ENCODE measurements at places on chromosomes 12 and 14.
A peak's percentile ranks its signal among the peaks of the same experiment; 100 is the strongest.

GRCh38 chr12:100267603-100268281, 765 bp downstream of the SCYL2 start:
- no peak for DNase-seq

DNA sequence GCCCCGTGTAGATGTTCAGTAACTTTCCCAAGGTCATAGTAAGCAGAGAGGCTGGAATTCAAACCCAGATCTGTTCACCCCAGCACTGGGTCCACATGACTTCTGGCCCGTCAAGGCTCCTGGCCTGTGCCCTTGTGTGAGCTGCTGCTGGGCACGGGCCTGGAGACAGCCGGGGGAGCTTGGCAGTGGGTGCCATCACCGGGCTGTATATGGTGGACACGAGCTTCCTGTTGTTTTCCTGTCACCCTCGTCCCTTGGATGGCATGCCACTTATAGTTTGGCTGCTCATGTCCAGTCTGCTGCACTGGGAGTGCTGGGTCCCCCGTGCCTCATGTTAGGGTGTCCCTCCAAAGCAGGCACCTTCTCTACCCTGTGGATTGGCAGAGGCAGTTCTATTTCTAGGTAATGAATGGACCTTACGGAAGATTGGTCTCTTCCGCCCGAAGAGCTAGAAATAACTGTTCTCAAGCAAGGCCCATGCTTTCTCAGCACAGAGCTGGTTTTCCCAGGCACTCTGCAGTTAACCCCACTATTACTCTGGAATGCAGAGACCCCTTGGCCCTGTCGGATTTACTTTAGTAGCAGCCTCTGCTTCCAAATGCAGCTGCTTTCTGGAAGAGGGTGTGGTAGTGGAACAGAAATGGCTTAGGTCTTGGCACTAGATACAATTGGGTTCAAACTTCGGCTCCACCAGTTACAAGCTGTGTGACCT, 44.3 kb downstream of the ELK3 start:
- no peak for DNase-seq

DNA sequence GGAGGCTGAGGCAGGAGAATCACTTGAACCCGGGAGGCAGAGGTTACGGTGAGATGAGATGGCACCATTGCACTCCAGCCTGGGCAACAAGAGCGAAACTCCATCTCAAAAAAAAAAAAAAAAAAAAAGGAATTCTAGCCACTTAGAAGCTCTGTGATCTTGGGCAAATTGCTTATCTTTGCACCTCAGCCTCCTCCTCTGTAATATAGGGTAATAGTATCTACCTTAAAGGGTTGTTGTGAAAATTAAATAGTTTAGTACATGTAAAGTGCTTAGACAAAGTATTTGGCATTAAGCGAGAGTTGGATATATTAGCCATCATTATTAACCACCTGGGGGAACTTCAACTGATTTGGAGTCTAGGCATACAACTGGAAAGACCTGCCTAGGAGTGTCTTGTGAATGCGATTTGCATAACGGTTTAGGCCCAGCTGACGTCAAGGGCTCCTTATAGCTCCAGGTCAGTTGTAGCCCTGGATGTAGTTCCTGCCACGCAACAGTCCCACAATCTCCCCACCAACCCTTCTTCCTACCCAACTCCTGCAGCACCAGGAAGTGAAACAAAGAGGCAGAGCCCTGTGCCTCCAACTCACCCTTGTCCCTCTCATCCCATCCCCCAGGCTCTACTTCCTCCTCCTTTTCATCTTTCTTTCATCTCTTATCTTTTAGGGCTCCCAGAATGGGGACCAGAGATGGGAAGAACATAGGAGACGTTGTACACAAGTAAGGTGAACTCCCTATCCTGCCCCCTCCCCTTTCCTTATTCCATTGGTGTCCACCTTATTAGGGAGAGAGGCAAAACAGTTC, 2.1 kb upstream of the IL23A start:
- no peak for DNase-seq

- no peak for DNase-seq
Observed at GRCh38 chr14:83974647-83975163, 1555.2 kb upstream of the FLRT2 start.

- no peak for DNase-seq
Observed at GRCh38 chr14:92353447-92353846, 30.5 kb downstream of the SLC24A4 start.

- DNase-seq, result no peak
Observed at GRCh38 chr12:12543959-12544358, 18.7 kb downstream of the DUSP16 start.

- no peak for DNase-seq
Observed at GRCh38 chr12:131357185-131357747, 353.6 kb upstream of the SFSWAP start.

GRCh38 chr12:98422812-98423211, 92.6 kb upstream of the TMPO start:
- DNase-seq, result no peak

GRCh38 chr12:106758349-106759110, 16.0 kb upstream of the RIC8B start:
- no peak for DNase-seq

- DNase-seq, result no peak
Observed at GRCh38 chr12:26346736-26347135, 151.4 kb downstream of the SSPN start.

DNA sequence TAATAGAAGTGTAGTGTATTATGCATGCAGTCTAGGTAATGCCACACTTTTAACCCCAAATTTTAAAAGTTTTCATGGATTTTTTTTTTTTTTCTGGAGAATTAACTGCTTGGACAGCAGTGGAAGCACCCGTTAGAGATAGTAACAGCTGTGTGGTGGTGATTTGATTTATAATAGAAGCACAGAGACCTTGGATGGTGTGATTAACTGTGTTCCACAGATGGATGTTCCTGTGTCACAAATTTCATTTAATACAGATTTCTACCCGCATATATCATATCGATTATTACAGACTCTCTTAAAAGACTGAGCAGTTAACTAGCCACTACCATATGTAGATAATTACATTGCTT, 47.0 kb downstream of the IFT81 start:
- no peak for DNase-seq

GRCh38 chr12:58681730-58682129, 238.6 kb downstream of the LRIG3 start:
- no peak for DNase-seq

DNA sequence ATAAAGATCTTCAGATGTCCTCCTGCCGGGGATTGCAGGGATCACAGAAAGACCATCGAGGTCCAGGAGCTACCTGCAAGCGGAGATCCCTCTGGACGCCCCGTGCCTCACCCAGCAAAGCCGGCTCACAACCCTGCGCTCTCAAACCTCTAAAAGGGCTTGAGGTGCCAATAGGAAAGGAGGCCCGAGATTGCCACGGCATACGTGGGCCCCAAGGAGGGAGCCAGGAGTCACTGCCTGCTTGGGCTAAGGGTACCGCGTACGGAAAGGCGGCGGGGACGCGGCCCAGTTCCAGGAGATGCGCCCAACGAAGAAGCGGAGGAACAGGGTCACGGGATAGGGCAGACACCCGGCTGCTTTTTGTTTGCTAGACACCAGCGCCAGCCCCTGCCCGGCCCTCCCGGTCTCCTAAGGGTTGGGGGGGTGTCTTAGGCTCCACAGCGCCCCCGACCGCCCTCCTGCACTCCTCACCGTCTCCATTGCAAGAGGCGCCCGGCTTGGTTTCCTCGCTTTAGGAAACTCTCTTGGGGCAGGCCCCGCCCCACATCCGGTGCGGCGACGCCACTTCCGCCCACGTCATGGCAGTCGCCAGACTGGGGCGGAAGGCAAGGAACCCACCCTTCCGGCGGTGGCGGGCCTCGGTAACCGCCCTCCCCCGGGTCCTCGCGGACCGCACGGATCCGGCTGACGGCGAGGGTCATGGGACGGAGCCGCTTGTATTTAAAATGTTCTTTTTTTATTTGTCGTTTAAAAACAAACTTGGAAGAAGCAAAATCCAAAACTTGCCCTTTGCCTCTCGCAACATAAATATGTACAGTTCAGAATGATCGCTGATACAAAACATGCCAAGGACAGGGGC, at the start of gene PRKAG1:
Gene PRKAG1 (minus strand): TSS at position 516 of the 859 bp plus-strand sequence. CDS start 36 bp downstream, at position 480.
- DNase-seq, result peak; percentile 93

DNA sequence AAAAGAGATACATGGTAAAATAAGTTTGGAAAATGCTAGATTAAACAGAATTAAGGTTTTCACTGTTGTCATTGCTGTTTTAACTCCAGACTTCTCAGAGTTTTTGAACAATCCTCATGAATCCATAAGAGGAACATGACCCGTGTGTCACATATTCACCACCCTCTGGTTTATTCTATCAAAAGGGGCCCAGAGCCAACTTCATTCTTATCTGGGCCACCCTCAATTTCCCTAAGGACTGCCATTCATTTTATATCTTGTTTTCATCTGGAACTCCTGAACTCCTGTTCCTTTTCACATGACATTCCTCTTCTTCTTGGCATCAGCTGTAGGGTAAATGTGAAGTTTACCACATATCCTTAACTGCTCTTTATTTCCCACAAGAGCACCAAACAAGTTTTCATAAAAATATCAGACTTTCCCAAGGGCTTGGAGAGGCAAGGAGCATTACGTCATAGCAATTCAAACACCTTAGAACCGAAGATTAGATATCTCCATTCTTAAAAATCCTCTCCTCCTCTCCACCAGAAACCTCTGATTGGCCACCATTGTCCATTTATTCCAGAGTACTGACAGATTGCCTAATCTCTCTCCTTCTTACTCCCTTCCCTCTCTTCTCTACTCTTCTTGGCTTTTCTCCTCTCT, 225.2 kb downstream of the SEC23A start:
- DNase-seq, result no peak

GRCh38 chr12:49796606-49797448, 31.4 kb downstream of the NCKAP5L start:
- no peak for DNase-seq

DNA sequence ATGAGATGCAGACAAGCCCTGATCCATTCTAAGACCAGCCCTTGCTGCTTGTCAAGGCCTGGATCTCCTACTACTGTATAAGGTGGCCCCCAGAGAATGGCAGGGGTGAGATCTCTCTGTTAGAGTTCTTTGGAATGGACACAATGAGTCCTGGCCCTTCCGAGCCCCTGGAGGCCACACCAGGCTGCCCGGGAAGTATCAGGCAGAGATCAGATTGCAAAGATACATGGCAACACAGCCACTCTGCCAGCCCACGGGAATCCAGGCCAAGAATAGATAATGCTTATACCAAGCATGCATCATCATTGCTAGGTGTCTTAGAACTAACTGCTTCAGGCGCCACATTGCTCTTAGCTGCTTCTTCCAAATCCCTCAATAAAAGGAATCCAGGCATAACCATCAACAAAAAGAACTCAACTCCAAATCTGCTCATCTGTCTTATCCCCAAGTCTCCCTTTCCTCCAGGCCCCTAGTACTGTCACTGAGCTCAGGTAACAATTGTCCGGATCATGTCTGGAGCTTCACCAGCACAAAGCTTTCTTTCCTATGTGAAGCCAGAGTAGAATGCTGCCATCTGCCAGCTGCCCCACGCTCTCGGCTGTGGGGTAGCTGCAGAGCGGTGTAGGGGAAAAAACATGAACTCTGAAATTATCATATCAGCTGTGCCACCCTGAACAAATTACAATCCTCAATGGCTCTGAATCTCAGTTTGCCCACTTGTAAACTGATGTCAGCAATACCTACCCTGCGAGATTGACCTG, 5.5 kb upstream of the VASH1 start:
- no peak for DNase-seq

DNA sequence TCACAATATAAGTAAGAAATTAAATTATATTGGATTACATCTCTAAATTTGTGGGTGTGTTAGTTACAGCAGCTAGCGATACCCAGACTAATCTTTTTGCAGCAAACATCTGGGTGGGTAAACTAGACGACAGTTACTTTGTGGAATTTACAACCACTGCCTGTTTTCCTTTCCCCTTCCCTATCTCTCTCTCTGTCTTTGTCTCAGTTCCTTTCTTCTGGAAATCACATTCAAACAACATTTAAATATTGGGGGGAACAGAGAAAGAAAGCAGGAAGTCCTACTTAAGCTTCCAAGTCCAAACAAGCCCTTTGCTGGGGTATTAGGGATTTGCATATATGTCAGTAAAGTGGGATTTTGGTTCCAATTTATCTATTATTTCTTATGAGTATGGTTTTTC, 97.6 kb downstream of the WIF1 start:
- no peak for DNase-seq

GRCh38 chr12:52391618-52392002, 6.2 kb upstream of the KRT84 start:
- no peak for DNase-seq

DNA sequence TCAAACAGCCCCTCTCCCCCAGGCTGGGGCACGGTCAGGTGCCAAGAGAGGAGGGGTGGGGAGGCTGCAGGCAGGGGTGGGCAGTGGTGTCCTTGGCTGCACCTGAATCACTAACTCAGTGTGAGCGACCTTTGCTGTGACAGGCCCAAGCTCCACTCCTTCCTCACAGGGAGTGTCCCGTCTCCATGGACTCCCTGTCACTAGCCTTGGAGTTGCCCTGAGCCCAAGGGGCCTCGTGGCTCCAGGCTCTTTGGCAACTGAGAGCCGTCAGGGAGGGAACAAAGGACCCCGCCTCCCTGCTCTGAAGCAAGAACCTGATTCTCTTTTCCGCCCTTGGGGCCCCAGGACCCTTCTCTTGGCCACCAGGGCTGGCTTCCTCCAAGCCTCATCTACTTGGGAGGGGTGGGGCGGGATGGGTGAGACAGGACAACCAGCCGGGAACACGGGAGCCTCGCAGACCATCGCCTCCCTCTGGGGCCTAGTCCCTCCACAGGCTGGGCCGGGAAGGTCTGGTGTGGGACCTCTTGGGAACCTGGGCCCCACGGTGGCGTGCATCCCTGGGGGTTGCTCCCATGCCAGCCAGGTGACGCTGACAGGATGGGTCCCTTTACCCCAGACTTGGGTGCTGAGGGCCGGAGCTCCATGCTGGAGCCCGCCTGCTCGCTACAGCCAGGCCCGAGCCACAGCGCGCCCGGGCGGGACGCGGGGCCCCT, 935 bp upstream of the ADSS1 start:
- no peak for DNase-seq

DNA sequence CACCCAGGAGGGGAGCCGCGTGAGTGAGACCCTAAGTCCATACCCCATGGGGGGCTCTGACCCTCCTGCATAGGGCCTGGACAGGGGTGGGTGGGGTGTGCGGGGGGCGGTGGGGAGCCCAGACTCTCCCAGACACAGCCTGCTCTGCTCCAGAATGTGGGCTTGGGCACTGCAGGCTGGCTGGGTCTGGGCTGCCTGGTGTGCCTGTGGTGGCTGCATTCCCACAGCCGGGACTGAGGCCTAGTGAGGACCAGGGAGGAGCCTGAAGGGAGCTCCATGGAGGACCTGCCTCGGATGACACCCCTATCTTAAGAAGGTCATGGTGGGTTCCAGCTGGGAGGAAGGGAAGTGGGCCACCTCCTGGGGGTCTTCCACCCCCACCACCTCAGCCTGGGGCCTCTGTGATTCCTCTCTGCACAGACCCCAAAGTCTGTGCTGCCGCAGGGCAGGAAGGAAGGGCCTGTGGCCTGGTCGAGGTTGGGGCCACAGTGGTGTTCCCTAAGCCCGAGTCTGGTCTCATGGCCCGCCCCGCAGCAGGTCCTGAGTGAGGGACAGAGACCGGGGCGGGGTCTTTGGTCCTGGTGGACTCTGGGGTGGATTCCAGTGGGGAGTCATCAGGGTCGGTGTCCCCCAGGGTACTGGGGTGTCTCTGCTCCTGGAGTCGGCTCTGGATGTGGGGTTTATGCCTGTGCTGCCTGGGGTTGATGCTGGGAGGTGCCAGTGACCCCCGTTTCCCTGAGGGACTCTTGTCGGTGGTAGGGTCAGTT, 392.3 kb downstream of the TMEM121 start:
- DNase-seq, result no peak

All from stimulated activated CD8-positive, alpha-beta memory T cell treated with anti-CD3 and anti-CD28 coated beads, Interleukin-2, amount 100 ng/mL, for 1 hour (primary cell).